ENCODE measurements at places on chromosomes 11 and 22.
A peak's percentile ranks its signal among the peaks of the same experiment; 100 is the strongest.

DNA sequence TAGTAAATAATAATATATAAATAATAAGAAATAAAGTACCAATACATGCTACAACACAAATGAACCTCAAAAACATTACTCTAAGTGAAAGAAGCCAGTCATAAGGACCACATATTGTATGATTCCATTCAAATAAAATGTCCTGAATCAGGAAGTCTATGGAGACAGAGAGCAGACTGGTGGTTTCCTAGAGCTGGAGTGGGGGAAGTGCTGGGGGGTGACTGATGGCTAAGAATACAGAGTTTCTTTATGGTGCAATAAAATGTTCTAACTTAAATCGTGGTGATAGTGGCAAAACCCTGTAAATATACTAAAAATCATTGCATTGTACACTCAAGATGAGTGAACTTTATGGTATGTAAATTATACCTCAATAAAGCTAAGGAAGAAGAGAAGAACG, 376.5 kb downstream of the BUD13 start:
- no peak for DNase-seq

- no peak for DNase-seq
Observed at GRCh38 chr11:33692541-33692940, 8.1 kb downstream of the C11orf91 start.

GRCh38 chr11:91160661-91161060, 937.8 kb upstream of the CHORDC1 start:
- DNase-seq: no peak

DNA sequence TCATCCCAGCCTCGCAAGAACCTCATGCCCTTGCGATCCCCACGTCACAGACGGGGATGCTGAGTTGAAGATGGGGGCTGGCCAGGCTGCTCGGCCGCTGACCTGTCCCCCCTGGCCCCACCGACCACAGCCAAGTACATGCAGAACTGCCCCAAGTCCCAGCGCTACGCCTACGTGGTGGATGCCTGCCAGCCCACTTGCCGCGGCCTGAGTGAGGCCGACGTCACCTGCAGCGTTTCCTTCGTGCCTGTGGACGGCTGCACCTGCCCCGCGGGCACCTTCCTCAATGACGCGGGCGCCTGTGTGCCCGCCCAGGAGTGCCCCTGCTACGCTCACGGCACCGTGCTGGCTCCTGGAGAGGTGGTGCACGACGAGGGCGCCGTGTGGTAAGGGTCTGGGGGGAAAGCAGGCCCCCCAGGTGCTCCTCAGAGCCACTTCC, 10.0 kb downstream of the MUC5B start:
- no peak for DNase-seq

GRCh38 chr11:3049430-3050243, 7.6 kb downstream of the CARS1 start:
- peak; percentile 43 for DNase-seq

- no peak for DNase-seq
Observed at GRCh38 chr22:44358709-44359440, 46.1 kb upstream of the SHISAL1 start.

DNA sequence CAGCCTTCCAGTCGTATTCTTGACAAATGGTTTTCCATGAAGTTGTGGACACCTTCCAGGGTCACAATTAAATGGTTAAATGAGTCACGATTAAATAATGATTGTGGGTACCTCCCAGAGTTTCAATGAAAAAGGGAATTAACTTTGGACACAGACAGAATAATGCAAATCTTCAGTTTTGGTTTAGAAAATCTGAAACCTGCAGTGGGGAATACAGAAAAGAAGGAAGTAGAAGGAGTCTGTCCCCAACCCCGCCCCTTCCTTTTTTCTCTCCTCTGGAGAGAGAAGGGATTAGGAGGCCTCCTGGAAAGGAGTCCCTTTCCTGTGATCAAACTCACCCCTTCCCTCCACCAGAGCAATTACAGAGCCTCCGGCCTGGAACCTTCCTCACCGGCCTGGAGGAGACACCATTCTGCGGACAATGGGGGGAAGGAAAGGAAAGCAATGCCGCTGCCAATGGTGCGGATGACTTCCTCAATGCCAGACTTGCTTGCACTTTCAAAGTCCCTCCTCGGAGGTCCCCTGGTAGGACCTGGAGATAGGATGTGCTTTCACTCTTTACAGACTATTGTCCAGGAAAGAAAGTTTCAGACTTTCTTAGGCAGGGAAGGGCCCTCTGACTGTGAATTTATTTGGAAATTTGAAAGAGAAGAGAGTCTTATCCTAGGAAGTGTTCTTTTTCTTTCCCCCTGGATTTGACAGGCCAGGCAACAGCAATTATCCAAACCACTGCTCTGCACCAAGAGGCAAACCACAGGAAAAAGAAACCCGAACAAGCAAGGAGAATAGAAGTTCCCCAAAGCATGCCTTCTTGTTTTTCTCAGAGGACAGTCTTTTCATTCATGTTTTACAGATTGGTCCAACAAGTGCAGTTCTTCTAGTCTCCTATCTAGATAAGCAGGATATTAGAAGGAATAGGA, 86.8 kb downstream of the PTPRJ start:
- DNase-seq: no peak

DNA sequence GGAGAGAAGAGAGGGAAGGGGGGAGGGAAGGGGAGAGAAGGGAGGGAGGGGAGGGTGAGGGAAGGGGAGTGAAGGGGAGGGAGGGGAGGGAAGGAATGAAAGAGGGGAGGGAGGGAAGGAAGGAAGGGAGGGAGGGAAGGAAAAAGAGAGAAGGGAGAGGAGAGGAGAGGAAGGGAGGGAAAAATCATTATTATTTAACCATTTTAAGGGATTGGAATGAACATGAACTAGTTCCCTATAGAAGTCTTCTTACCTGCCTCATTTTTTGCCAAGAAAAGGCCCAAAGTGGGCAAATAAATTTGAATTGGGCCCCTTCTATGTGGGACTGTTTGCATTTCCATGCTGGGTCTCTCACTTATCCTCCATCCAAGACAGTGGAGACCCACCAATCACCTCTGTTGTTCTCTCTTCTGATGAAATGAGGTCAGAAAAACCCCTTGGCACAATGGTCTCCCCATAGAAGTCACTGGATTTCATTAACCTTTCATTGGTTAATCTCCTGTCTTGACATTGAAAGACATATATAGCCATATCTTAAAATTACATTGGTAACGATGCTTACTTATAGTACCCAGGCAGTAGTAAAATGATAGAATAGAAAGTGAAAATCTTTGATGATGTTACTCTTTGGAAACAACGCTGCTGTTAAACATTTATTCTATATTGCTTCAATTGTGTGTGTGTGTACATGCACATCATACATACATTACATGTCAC, 80.1 kb upstream of the ASPHD2 start:
- no peak for DNase-seq
